Myocyte (in vitro differentiated cells): ENCODE measurements at places on chromosomes 2 and 18. TPM values are rescaled to one million over a fixed set of nuclear protein-coding genes. Genes with fewer than 3 reads are reported as not detected.

Gene ERBB4
- 0.16 TPM in 1 of 2 replicates, not detected in the other for total RNA-seq

DNA sequence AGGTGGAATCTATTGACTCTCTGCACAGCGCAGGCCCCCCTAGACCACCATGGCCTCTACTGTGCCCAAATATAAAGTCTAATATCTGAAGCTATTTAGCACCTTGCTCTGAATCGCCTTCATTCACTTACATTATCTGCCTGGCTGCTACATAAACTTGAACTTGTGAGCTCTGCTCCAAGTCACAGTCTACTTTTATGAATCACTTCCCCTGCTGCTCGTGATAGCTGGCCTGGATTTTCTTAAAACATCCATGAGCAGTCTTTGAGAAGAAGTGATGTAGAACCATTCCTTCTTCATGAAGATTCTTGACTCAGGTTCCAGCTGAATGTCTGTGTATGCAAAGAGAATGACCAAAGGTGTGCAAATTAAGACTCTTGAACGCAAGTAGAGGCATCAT, 359.5 kb downstream of the RND3 start:
- DNase-seq: no peak

DNA sequence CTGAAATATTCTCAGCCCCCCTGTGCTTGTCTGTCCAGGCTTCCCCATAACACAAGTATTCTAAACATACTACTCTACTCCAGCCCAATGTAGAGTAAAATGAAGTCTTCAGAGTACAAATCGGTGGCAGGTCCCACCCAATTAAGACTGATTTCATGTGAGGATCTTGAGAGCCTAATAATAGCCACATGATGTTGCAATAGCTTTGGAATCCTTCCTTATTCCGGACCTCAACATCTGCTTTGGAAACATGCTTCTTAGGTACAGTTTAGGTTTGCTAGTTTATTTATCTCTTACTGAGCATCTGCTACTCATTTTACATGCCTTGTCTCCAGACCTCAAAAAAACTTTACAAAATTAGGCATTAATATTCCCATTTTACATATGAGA, 207.3 kb upstream of the RAB6C start:
- no peak for DNase-seq

Gene SLC5A7
- total RNA-seq: not detected in 2 replicates

DNA sequence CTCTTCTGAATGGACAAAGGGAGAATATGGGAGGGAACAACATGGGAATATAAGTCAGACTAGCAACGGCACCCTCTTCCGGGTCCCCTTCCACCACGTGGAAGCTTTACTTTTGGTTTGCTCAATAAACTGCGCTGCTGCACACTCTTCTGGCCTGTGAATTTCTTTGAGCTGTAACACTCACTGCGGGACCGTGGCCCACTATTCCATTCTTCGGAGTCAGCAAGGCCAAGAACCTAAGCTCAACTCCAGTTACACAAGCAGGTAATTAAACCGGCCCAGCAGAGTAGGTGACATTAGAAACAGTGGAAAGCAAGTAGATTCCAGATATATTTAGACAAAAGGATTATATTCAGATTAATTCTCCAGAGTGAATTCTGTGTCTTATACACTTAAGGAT, 697.4 kb upstream of the NXPH2 start:
- DNase-seq: no peak

GRCh38 chr2:112765251-112765650, 842 bp upstream of the CKAP2L start:
- DNase-seq: no peak

Gene FBLN7
- total RNA-seq: 9.6 and 14.7 TPM in 2 replicates

- no peak for DNase-seq
Observed at GRCh38 chr18:57446322-57446721, 11.1 kb downstream of the ONECUT2 start.

Gene AQP12B
- not detected in 2 replicates for total RNA-seq

Gene CCBE1
- 5.6 and 8.6 TPM in 2 replicates for total RNA-seq

GRCh38 chr2:55926246-55926645, 2.7 kb upstream of the EFEMP1 start:
- no peak for DNase-seq

DNA sequence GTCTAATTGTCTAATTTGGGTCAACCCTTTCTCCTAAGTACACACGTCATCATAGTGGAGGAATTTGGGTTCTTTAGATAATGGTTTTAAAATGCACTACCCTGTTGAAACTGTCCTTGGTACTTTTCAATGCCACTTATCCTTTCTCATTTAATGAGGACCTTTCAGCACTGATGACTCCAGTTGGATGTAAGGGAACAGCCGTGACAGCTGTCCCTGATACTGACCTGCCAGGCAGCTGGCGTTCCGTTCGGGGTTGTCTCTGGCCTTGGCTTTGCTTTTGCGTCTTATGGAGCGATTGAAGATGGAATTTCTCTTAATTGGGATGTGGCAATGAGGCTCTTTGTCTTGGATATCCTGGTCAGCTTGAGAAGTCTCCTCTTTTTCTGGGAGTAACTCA, 38.7 kb downstream of the NGEF start:
- DNase-seq: peak; percentile 63

DNA sequence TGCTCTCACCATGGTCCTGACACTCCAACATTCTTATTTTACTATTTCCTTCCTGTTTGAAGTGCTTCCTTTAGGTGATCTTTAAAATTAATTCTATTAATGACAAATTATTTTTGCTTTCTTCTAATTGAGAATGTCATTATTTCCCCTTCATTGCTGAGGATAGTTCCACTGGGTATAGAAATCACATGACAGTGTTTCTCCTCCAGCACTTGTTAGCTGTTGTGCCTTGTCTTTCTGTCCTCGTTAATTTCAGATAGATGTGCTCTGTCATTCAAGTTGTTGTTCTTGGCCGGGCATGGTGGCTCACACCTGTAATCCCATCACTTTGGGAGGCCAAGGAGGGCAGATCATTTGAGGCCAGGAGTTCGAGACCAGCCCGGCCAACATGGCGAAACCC, 321.0 kb upstream of the RAB6C start:
- no peak for DNase-seq

GRCh38 chr18:74221081-74221480, 70.7 kb downstream of the CYB5A start:
- no peak for DNase-seq

DNA sequence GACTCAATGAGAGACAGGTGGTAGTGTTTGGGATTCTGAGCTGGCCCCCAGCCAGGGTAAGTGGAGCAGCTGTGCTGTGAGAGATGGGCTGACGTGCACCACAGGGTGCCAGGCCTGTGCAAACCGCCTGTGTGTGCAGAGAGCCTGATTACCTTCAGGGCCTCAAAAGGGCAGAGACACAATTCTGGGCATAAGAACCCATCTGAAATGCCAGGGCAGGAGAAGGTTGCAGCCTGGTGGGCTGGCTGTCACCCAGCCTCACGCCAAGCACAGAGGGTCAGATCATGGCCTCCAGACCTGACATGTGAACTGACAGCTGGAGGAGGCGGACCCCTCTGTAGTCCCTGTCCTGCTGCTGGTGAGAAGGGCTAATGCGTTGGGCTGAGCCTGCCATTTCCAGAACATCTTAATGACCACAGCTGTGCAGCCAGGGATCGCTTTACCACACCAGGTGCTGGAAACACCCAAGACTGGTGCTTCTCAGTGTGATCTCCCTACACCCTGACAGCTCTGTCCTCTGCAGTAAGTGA, 100.9 kb downstream of the ARL4C start:
- peak; percentile 97 for DNase-seq

DNA sequence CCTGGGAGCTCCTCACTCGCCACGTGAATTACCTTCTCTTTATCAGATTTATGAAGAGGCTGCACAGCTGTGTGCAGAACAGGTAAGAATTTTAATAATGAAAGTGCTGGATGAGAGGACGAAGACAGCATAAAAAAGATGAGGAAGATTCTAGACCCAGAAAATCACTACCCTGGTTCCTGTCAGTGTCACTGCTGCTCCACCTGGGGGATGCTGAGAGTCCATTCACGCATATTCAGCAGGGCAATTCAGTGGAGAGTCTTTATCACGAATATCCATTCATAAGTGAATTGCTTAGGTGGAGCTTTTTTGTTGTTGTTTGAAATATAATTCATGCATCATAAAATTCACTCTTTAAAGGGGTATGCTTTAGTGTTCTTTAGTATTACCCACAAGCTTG, 52.0 kb downstream of the MRPL33 start:
- no peak for DNase-seq

- DNase-seq: no peak
Observed at GRCh38 chr2:138274421-138275291, 226.9 kb upstream of the SPOPL start.

Gene PROKR1
- not detected in 2 replicates for total RNA-seq

GRCh38 chr2:181828122-181828705, 63.3 kb upstream of the ITPRID2 start:
- no peak for DNase-seq

- DNase-seq: no peak
Observed at GRCh38 chr18:59928201-59928600, 28.4 kb downstream of the PMAIP1 start.

GRCh38 chr2:57981083-57981768, 65.4 kb upstream of the VRK2 start:
- DNase-seq: peak; percentile 59

- DNase-seq: no peak
Observed at GRCh38 chr18:25237571-25238267, 114.2 kb downstream of the ZNF521 start.

GRCh38 chr2:115389024-115389423, 946.6 kb downstream of the DPP10 start:
- DNase-seq: no peak

DNA sequence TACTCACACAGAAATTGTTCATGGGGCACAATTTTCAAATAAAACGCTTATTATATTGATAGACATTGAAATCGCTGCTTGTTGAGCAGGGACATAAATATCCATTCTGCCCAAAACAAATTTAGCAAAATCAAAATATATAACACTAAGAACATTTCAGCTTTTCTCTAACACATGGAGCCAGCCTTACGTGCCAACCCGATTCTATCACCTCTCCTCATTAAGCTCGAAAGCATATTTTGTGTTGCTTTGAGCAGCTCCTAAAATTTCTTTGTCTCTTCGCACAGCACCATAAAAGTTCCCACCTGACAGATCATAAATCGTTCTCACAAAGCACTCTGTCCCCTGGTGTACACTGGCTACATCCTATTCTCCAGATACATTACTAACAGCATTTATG, 1034.4 kb upstream of the KLHL29 start:
- no peak for DNase-seq

- DNase-seq: no peak
Observed at GRCh38 chr2:167706800-167707199, 540.6 kb downstream of the STK39 start.

DNA sequence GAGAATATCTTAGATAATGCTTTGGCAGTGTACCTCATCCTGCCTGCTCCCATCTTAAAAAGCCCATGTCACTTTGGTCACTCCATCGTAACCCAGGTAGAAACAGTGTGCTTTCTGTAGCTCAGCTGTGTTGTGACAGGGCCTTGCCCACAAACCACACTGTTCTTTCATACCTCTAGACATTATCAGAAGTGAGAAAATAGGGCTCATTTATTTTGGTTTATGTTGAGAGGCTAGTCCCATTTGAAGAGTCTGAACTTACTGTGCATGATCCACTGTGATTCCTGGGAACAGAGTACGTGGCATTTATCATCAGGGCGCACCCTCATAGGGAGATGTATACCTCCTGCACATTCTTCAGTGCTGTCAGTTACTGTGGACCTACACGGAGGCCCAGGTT, 69.7 kb downstream of the FEZ2 start:
- no peak for DNase-seq

- DNase-seq: no peak
Observed at GRCh38 chr2:12796657-12797056, 79.9 kb downstream of the TRIB2 start.

Gene SLC35F6
- 31.3 and 36.6 TPM in 2 replicates for total RNA-seq

Gene ATP5MC3
- 196 and 252 TPM in 2 replicates for total RNA-seq

Gene CCDC178
- not detected in 2 replicates for total RNA-seq

DNA sequence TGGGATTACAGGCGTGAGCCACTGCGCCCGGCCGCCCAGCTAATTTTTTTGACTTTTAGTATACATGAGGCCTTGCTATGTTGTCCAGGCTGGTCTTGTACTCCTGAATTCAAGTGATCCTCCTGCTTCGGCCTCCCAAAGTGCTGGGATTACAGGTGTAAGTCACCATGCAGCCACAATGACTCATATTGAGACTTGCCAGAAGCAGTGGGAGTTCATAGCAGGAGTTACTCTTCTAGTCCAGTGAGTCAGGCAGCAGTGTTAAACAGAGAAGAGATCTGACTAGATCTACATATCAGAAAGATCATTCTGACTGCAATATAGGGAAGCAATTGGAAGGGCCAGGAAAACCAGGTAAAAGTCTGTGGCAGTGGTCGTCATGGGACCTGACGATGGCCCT, 1.5 kb upstream of the FLACC1 start:
- no peak for DNase-seq

DNA sequence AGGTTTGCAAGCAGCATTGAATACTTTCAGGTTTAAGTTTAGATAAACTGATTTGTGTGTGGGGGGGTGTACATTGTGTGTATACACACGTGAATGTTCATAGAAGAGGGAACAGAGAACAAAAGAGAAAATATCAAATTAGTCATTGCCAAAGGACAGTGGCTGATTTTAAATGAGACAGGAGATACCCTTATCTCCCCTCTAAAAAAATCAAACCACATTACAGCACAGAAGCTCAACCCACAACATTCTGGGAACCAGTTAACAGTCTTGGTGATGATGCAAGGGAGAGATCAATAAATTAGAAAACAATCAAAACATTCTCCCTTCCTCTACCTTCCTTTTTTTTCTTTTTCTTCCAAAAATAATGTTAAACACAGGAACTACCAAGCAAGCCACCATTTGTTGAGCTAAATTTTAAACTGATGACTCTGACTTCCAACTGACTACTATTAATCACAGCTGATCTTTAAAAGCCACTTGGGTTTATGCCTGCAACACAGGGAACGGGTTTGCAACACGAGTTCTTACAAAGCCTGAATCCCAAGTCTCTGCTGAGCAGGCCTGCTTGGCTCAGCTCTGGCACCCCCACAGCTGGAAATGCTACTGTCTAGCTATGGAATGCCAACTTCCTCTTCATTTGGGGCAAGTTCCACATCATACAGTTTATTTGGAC, 119.2 kb upstream of the ACVR1C start:
- peak; percentile 90 for DNase-seq

GRCh38 chr2:20216130-20217025, 8.6 kb downstream of the SDC1 start:
- no peak for DNase-seq

DNA sequence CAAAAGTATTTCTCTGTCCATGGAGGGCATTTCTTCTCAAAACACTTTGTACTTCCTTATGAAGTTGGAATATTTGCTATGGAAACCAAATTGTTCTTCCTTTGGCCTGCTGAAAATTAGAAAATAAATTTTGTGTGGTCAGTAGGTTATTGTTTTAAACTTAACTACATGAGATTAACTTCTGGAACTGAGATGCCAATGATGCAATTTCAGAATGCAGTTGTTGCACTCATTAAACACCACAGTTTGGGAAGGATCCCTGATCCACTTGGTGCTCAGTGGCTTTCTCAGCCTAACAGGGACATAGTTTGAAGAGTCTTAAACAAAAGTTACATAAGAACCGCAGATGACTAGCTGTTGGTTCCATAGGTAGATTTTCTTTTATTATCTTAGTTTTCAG, 23.3 kb upstream of the IL1R1 start:
- peak; percentile 50 for DNase-seq
